ENCODE measurements at places on chromosomes 11 and 22.

GRCh38 chr22:22997988-22998387 is 72.3 kb upstream of the GNAZ start:
- DNase-seq: no peak

DNA sequence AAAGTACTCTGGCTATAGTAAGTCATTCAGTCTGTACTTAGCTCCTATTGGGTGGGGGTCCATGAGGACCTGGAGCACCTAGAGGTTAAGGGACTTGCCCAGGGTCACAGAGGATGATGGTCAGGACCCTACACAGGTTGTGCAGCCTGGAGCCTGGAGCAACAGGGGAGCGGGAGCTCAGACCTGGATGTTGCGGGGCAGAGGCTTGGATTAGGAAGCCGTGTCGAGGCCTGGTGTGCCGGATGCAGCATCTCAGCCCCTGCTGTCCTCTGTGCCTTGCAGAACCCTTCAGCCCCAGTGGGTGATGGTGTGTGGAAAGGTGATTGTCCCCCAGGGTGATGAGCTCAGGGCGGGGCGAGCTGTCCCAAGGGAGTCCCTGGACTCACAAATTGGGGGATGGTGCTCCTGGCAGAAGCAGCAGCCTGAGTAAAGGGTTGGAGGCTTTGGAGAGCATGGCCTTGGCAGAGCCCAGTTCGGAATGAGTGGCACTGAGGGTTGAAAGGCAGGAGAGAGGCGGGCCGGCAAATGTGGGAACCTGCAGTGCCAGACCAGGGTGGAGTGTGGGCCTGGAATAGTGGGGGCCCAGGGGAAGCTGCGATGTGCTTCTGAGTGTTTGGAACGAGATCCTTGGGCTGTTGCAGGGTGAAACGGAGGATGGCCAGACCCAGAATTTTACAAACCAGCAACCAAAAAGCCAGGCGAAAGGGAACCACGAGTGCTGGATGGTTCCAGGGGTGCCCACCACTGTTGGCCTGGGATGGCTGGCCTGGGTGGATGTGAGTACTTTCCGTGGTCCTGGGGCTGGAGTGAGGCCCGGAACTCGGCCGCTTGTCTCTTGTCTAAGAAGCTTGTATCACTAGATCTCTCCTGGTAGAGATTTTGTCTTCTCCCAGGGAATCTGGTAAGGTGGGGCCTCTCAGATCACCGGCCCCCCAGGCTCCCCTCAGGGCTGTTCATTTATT is 2.9 kb downstream of the TPCN2 start:
- DNase-seq: no peak

- no peak for DNase-seq
Observed at GRCh38 chr11:67493548-67494370, 10.9 kb downstream of the AIP start.

- DNase-seq: no peak
Observed at GRCh38 chr11:128723531-128723930, 29.7 kb downstream of the FLI1 start.

DNA sequence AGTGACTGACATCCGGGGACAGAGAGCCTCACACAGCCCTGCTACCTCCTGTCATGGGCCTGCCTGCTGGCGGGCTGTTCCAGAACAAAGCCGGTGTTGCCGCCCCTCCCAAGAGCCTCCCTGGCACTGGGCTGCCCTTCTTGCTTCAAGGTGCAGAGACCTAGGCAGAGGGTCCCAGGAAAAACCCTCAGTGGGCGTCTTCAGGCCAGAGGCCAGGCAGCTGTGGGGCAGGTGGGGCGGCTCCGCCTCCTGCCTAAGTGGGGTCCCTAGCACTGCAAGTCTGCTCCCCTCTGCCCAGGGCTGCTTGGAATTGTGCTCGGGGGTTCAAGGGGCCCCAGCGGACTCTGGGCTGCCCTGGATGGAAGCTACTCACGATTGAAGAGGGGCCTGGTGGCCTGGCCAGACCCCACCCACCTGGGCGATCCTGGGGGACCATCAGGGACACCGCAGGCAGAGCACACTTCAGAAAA is 20.4 kb upstream of the GNB1L start:
- no peak for DNase-seq

- no peak for DNase-seq
Observed at GRCh38 chr11:121152764-121153163, 51.7 kb downstream of the TECTA start.

- no peak for DNase-seq
Observed at GRCh38 chr11:73107597-73107996, 34.5 kb downstream of the FCHSD2 start.

DNA sequence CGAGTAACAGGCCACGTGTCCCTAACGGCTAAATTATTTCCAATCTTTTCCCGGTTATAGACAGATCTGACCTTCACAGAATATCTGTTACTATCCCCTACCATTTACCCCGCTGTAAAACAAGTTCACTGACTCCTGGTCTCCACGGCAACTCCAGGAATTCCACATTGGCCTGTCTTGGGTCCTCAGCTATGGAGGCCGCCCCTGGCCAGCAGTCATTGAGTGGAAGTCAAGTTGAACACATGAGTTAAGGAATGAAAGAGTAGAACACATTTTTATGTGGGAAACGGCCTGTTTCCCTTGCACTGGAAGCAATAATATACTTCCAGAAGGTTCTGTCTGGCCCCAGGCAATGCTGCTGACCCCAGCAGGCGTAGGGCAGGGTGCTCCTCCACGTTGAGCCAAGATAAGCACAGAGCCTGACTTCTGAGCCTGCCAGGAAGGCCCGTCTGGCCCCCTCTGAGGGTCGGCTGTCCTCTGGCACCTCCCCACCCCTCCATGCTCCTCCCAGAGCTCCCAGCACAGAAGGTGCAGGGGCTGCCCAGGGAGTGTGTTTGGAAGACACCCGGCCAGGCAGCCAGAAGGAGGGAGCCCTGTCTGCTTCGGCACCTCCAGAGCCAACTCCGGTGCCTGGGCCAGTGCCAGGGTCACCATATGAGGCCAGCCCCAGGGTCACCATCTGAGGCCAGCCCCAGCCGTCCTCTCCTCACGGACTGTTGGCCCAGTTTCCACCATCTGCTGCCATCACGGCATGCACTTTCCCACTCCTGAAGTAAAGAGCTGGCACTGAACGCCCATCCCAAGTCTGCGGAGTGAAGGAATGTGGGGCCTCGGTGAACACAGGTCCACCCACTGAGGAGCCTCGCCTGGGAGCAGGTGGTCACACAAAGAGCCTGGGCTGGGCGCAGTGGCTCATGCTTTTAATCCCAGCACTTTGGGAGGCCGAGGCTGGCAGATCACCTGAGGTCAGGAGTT is 813.2 kb downstream of the BRD1 start:
- no peak for DNase-seq

- no peak for DNase-seq
Observed at GRCh38 chr11:116108161-116108560, 603.9 kb upstream of the CADM1 start.

DNA sequence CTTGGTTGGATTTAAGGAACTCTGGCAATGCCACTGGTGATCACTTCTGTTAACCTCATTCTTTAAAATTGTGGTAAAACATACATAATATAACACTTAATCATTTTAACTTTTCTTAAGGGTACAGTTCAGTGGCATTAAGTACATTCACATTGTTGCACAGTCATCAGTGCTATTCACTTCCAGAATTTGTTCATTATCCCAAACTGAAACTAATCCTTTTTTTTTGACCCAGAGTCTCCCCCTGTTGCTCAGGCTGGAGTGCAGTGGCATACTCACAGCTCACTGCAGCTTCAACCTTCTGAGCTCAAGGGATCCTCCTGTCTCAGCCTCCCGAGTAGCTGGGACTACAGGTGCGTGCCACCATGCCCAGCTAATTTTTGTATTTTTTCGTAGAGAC is 10.6 kb downstream of the ELF5 start:
- DNase-seq: no peak

DNA sequence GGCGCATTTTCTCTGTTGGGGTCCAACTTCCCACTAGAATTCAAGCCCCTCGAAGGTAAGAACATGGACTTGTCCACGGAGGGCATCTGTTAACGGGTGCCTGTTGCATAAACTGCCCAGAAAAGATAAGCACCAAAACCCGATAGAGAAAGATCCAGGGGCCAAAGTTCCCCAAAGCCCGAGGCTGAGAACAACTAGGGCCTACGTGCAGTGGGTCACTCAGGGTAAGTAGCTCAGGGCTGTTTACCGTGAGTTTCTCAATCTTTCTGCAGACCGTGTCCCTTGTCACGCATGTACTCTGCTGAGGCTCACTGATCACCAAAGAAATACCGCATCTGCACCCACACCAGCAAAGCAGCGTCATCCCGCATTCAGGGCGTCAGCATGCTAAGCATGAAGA is 24.4 kb downstream of the PGA5 start:
- no peak for DNase-seq

- no peak for DNase-seq
Observed at GRCh38 chr11:104054911-104055529, 18.6 kb downstream of the DDI1 start.

DNA sequence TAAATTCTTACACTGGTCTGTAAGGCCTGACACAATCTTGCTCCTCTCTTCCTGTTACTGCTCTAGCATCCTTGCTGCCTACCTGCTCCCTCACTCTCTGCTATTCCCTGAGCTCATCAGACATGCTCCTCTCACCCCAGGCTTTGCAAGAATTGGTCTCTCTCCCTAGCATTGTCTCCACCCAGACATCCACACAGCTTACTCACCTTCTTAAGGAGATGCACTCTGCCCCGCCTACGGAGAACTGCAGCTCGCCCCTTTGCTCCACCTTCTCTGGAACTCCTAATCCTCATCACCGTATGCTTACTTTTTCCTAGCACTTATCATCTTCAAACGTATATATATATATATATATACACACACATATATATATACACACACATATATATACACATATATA is 23.3 kb upstream of the TMPRSS5 start:
- DNase-seq: no peak

GRCh38 chr11:1059759-1060158 is 14.9 kb upstream of the MUC2 start:
- no peak for DNase-seq

- DNase-seq: no peak
Observed at GRCh38 chr11:73152861-73153483, 10.9 kb upstream of the FCHSD2 start.

DNA sequence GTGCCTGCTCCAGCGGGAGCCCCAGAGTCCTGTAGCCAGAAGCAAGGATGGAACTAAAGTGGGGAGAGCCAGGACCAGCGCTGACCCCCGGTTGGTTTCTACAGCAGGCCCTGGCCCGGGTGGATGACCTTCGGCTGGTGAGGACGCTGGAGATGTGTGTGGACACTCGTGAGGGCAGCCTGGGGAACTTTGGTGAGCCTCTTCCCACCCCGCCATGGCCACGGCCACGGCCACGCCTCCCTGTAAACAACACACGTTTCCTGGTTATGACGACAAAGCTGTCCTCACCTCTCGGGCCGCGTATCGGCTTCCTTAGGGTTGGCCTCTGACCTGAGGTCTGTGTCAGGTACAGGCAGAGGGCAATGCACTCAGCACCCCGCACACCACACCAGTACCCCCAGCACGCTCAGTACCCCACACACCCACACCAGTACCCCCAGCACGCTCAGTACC is 4.1 kb downstream of the LRRC56 start:
- DNase-seq: no peak

GRCh38 chr11:119772641-119773415 is 43.8 kb upstream of the NECTIN1 start:
- no peak for DNase-seq

DNA sequence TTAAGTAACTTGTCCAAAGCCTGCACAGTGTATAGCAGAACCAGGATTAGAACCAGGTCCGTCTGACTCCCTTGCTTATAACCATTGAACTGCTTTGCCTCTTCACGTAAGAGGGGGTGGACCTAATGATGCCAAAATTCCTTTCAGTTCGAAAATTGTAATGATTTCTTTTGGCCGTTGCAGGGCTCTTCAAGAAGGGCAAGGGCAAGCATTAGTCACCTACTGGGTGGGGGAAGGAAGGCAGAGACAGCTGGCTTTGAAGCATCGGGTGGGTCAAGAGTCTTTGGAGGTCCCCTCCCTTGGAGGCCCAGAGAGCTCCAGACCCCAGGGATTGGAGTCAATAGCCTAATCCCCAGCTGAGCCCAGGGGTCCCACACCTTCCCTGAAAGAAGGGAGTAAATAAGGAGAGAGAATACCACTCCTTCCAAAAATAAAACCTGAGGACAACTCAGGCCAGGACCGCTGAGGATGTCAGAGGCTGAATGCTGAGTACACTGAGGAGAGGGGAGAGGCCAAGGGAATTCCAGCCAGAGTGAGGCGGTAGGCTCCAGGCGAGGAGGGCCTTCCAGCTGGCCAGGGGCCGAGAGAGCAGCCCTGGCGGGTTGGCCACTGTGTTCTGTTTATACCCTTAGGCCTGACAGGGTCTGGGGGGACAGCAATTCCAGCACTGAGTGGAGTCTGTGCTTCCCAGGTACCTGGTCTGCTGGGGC is 14.1 kb downstream of the CREB3L1 start:
- DNase-seq: no peak

DNA sequence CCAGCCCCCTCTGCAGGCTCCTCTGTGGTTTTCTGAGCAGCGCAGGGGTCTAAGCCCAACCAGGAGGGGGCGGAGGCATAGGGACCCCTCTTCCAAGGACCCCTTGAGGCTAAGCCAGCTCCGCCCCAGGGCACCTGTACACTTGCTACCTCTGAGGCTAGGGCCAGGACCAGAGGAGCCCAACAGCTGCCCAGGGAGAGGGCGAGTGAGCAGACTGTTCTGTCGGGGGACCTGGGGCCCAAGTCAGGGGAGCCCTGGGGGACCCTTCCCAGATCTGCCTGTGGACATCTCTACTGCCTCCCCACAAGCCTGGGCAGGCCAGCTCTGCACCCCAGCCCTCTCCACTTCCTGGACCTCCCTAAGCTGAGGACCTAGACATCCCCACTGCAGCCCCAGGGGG is 1.8 kb downstream of the B4GALNT4 start:
- no peak for DNase-seq

DNA sequence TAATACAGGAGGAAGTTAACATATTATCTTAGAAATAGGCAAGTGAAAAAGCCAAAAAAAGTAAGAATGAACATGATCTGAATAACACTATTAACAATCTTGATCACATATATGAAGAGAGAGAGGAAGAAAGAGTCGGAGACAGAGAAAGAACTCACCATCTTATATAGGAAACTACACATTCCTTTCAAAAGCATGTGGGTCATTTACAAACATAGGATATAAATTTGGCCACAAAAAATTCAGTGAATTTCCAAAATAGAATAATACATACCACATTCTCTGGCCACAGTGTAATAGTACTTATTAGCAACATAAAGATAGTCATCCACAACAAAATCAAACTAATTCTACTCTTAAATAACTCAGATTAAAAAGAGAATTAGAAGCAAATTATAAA is 50.9 kb upstream of the ME3 start:
- no peak for DNase-seq

- DNase-seq: no peak
Observed at GRCh38 chr11:27945348-27945747, 162.6 kb downstream of the KIF18A start.

- DNase-seq: no peak
Observed at GRCh38 chr11:20367313-20367948, 3.9 kb downstream of the HTATIP2 start.

Measured in stimulated activated CD8-positive, alpha-beta memory T cell treated with anti-CD3 and anti-CD28 coated beads, Interleukin-2, amount 100 ng/mL, for 1 hour (primary cell).